ENCODE measurements at places on chromosomes 11 and 22.

- no peak for DNase-seq
Observed at GRCh38 chr11:61860054-61860903, 31.1 kb downstream of the FADS3 start.

DNA sequence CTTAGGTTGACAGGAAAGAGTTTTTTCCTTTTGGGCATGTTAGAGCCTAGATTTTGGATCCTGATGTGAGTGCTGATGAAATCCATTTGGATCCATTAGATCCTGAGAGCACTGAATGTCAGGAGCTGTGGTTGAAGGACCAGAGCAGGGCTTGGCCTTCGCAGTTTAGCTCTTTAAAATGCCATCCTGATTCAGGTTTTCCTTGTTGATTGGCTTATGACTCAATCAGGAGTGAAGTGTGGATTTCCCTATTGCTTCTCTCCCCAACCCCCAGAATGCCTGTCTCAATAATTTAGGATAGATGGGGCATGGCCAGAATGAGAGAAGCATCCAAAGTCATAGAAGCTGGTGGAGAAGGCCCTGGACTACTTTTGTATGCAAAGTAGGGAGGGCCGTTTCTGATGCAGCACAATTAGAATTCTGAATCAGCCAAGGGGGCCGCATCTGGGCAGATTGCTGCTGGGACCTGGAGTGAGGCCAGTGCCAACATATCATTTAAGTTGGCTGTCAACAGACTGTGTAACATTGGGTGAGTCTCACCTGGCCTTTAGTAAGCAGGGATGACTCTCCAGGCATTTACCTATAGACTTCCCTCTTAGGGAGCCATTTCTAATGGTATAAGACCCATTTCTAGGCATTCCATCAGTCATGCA lies 80.5 kb downstream of the TEAD1 start:
- DNase-seq = no peak

DNA sequence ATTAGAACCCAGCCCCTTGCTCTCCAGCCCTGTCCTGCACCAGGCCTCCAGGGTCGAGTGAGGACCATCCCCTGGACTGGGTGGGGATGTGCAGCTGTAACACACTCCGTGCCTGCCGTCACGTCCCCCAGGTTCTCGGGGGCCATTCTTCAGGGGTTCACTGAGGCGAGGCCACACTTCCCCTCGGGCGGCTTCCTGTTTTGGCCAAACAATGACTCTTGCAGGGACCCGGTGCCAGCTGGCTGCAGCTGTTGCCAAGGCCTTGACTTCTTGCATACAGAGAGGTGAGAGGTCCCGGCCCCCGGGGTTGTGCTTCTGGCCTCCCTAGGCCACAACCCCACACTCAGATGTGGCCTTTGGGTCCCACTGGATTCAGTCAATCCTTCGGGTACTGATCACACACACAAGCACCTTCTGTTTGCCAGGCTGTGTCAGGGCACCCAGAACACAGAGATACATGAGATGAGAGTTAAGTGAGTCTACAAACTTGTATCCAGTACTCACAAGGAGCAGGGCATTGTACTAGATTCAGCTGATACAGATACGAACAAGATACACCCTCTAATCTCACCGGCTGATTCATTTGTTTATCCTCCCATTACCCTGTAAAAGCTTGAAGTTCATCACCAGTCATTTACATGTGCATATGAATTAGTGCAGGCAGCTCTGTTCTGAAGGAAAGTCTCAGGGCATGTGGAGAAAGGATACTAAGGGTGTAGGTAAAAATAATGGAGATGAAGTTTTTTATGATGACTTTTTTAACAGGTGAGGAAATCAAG lies 32.9 kb downstream of the LRRC32 start:
- DNase-seq = peak; percentile 59

- no peak for DNase-seq
Observed at GRCh38 chr11:133710241-133710640, 135.1 kb downstream of the SPATA19 start.

DNA sequence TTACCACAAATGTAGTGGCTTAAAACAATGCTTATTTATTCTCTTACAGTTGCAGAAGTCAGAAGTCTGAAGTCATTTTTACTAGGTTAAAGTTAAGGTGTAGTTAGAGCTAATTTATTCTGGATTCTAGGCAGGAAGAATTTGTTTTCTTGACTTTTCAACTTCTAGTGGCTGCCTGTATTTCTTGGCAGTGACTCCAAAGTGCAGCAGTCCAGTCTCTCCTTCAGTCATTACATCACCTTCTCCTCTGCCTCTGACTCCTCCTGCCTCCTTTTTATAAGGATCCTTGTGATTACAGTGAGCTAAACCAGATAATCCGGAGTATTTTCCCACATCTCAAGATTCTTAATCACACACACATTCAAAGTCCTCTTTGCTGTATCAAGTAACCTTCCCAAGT lies 581.4 kb downstream of the KCNA4 start:
- no peak for DNase-seq

DNA sequence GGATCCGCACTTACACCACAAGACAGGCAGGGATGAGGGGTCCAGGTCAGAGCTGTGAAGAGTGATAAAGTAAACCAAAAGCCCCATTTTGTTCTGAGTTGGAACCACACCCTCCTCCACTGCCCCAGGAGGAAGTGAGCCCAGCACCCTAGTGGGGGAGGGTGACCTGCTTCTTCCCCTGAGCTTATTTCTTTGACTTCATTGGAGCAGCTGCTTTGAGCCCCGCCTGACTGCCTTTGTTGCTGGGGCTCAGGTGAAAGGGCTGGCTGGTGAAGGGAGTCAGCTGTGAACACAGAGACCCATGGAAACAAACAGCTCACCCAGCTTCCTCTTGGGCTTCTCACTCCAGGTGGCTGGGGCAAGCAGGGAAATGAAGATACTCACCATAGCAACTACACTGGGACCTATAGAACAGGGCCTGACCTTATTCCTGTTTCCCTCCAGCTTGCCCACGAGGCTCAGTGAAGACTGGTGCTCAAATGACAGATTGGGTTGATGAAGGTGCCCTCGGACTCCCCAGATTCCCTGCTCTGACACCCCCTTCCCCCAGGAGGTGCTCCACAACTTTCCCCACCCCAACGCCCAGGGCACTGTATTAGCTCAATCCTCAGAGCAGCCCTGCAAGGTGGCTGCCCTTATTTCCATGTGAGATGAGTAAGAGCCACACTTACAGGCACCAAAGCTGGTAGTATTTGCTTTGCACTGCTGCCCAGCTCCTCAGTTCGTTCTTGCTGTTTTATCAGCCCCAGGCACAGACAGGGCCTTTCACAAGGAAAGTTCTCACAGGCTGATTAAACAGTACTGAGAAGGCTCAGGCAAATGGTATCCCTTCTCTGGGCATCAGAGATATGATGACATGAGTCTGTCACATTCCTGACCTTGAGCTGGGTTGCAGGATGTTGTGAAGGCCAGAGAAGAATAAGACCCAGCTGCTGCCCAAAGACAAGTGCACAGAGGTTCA lies 2.4 kb downstream of the UCP2 start:
- DNase-seq = peak; percentile 53

DNA sequence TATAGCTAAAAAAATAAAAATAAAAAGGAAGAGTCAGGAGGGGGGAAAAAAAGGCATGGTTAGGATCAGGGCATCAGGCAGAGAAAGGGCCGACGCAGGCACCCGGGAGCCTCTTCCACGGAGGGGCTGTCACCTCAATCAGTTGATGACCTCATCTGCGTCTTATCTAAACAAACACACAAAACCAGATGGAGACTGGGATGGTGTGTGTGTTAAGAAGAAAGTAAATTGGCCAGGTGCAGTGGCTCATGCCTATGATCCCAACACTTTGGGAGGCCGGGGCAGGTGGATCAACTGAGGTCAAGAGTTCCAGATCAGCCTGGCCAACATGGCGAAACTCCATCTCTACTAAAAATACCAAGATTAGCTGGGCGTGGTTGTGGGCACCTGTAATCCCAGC lies 63.6 kb downstream of the DHCR7 start:
- DNase-seq = no peak

- DNase-seq = no peak
Observed at GRCh38 chr22:37752189-37753087, 55.3 kb upstream of the GCAT start.

GRCh38 chr22:49568751-49569285 lies 258.9 kb downstream of the BRD1 start:
- DNase-seq = no peak

DNA sequence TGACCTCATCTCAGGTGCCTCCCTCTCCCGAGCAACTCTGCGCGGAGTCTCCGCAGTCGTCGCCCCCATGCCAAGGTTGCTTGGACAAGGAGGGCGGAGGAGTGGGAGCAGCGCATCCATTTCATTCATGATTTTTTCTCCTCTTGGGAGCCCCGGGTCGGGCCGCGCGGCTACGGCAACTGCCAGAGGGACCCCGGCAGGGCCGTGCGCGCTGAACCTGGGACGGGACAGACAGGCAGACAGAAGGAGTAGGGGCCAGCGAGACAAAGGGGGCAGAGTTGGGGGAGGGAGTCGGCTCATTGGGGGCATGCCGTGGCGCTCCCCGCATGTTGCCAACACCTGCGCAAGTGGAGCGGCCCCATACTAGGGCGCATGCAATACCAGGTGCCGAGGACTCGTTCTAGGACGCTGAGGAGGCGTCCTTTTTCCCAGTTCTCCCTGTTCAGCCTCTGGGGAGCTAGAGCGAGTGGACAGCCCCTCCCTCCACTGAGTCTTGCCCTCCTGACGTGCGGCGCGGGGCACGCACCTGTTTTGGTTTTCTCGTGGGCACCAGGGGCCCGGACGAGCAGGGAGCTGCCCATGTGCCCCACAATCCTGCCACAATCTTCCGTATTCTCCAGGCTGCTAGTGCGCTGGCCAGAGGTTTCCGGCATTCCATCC lies 501 bp upstream of the PTPN5 start:
- no peak for DNase-seq

DNA sequence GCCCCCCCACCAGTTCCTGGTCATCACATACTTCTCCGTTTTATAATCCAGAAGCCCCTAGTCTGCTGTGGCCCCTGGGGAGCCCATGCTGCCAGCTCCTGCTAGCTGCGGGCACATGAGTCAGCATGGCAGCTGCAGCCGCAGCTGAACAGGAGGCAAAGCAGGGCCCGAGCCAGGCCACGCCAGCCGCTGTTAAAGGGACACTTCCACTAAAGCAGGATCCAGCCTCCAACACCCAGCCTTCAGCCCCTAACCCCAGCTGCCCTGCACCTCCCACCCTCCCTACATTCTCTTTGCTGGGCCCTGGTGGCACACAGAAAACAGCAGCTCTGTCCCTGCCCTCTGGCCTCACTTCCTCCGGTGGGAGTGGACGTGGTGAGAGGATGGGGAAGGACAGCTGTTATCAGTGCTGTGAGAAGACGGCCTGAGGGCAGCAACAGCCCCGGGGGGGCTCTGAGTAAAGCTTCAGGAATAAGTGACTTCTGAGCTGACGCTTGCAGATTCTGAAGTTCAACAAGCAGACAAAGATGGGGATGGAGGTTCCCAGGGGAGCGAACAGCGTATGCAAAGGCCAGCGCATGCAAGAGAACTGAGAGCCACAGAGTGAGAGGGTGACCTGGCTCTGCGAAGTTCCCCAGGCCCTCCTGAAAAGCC lies 688 bp upstream of the LRRC74B start:
- DNase-seq = no peak

DNA sequence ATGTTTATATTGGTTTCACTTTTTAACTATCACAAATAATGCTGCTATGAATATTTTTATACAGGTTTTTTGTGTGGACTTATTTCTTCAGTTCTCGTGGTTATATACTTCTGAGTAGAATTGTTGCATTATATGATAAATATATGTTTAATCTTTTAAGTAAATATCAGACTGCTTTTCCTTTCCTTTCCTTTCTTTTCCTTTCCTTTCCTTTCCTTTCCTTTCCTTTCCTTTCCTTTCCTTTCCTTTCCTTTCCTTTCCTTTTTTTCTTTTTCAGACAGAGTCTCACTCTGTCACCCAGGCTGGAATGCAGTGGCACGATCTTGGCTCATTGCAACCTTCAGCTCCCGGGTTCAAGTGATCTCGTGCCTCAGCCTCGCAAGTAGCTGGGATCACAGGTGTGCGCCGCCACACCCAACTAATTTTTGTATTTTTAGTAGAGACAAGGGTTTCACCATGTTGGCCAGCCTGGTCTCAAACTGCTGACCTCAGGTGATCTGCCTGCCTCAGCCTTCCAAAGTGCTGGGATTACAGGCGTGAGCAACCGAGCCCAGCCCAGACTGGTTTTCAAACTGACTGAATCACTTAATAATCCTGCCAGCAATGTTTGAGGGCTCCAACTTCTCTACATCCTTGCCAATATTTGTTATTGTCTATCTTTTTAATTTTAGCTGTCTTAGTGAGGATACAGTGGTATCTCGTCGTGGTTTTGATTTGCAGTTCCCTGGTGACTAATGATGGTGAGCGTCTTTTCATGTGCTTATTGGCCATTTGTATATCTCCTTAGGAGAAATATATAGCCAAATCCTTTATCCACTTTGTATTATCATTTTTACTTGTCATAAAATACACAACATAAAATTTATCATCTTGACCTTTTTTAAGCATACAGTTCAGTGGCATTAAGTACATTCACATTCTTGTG lies 21.9 kb downstream of the HTR3B start:
- no peak for DNase-seq

- no peak for DNase-seq
Observed at GRCh38 chr11:41779401-41779960, 320.0 kb upstream of the LRRC4C start.

DNA sequence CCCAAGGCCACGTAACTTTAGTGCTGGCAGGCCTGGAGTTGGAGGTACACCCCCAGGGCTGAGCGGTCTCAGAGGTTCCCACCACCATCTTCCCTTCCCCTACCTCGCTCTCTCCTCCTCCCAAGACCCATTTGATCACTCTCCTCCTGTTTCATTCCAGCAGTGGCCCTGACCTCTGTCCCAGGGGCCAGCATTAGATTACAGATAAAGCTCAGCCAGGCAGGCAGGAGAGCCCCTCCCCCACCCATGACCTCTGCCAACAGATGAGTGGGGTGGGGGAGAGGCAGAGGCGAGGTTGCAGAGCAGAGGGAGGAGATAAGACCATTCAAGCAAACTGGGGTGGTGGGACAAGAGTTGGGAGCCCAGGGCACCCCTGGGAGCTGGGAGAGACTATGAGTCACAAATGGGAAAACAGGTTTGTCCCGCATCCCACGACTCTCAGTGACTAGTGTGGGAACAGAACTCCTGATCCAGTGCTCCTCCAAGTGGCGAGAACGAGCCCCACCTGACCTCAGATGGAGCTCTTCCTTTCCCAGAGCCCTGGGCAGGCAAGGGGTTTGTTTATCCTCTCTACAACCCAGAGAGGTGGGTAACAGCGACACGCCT lies 367.9 kb downstream of the MN1 start:
- DNase-seq = no peak

GRCh38 chr11:31956310-31956709 lies 134.6 kb upstream of the RCN1 start:
- no peak for DNase-seq

Data from GF-D8 (cell line).